ENCODE measurements at places on chromosomes 5 and 9.

- DNase-seq = peak; percentile 85
Measured at GRCh38 chr9:107989544-107989943, 500.0 kb upstream of the KLF4 start.

GRCh38 chr9:12777121-12778022, 2.6 kb downstream of the LURAP1L start:
- DNase-seq = peak; percentile 16

GRCh38 chr5:76983468-76983867, 30.6 kb downstream of the CRHBP start:
- no peak for DNase-seq

DNA sequence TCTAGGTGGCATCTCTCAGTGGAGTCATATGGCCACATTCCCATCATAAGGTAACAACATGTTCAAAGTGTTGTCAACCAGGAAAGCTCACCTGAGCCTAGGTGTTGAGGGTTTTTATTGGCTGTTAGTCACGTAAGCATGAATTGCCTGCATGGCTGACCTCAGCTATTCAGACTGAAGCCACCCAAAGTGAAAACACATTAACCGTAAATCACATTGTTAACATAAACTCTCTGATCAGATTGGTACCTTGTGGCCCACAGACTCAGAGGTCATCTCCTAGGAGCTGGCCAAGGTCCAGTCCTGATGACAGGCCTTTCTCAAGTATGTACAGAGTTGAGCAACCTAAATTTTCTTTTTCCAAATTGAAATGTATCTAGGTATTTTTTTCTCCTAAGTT, 26.7 kb downstream of the SRFBP1 start:
- DNase-seq = no peak

DNA sequence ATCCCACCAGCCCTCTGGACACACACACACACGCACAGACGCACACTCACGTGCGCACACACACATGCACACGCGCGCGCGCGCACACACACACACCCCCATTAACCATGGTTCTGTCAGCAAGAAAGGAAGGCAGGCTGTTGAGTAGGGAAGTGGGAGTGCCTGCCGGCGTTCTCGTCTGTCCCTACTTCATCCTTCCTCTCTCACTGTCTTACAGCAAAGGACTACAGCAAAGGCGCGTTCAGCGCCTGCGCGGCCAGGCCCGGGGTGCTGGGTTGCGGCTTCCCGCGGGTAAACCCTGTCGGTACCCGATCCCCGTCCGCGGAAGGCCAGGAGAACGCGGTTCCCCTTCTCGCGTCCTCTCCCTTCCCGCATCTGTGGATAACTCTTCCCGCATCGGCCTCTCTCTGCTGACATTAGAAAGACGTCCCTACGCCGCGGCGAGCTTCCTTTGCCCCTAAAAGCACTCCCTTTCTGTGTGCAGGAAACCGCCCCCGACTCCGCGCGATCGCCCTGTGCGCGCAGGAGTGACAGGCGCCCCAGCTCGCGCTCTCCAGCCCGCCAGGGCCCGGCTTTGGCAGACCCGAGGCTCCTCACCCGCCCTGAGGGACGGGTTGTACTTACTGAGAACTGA, 219.2 kb downstream of the AGTPBP1 start:
- DNase-seq = peak; percentile 48

DNA sequence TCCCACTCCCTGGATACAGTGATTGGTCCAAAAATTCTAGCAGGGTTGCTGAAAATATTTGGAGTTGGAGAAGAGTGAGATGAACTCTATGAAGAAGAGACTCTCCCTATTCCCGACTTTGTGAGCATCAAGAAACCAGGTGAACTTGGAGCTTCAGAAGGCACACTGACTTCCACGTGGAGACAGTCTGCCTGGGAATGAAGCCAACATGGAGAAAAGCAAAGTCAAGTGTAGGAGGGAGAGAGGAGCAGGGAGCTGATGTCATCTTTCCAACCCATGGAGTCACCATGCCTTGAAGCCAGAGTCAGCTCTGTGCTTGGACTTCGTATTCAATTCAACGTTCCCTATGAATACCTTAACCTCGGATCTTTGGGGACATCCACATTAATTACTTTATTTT, 125.1 kb downstream of the NPR3 start:
- DNase-seq = no peak

GRCh38 chr5:116572350-116573278, 2.0 kb downstream of the SEMA6A start:
- DNase-seq = no peak

DNA sequence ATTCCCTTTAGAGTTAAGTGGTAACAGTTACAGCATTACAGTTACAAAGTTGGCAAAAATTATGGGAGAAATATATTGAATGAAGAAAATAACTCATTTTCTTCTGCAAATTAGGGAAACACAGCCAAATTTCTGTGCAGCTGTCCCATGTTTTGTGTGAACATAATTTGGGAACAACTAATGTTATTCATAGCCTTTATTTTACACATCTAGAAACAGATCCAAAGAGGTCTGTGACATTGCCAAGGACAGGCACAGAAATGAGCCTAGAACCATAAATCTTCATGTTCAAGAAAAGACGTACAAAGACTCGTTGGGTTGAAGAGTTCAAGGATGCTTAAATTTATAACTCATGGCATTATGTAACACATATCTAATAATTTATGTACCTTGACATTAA, 114.1 kb upstream of the TXNDC8 start:
- no peak for DNase-seq

GRCh38 chr5:143585970-143586369, 182.5 kb upstream of the NR3C1 start:
- no peak for DNase-seq

DNA sequence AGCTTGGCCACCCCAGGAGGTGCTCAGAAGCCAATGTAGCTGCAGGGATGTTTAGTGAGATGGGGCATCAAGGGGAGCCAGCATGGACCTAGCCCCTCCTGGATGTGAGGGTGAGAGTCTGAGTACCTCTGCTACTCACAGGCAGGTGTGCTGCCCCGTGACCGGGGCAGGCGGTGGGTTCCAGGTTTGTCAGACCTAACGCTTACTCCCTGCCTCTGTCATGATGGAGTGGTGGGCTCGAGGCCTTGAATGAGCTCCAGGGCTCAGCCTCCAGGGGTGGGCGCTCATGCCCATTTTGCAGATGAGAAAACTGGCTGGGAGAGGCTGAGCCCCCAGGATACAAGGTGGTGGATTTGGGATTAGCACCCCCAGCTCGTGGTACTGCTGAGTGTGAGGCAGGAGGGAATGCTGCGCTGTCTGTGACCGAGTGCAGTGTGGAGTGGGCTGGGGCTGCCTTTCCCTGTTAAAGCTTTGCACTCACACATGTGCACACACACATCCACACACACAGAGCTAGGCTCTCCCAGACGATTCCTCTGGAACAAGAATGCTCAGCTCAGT, 1.5 kb downstream of the RXRA start:
- DNase-seq = no peak

- DNase-seq = no peak
Measured at GRCh38 chr5:91022518-91022917, 360.6 kb downstream of the ARRDC3 start.

- DNase-seq = no peak
Measured at GRCh38 chr5:2126512-2126911, 243.8 kb upstream of the IRX4 start.

GRCh38 chr5:52073993-52074689, 690.9 kb downstream of the ISL1 start:
- no peak for DNase-seq

- peak; percentile 46 for DNase-seq
Measured at GRCh38 chr5:37494756-37495155, 115.6 kb downstream of the WDR70 start.

- DNase-seq = no peak
Measured at GRCh38 chr5:112529525-112529924, 110.4 kb upstream of the EPB41L4A start.

GRCh38 chr5:139019880-139020279, 144.7 kb upstream of the LRRTM2 start:
- DNase-seq = no peak

GRCh38 chr5:78473751-78474150, 113.3 kb downstream of the SCAMP1 start:
- no peak for DNase-seq

GRCh38 chr5:107389130-107389774, 281.5 kb downstream of the EFNA5 start:
- peak; percentile 67 for DNase-seq

- DNase-seq = no peak
Measured at GRCh38 chr5:148760945-148761638, 65.3 kb upstream of the ADRB2 start.

DNA sequence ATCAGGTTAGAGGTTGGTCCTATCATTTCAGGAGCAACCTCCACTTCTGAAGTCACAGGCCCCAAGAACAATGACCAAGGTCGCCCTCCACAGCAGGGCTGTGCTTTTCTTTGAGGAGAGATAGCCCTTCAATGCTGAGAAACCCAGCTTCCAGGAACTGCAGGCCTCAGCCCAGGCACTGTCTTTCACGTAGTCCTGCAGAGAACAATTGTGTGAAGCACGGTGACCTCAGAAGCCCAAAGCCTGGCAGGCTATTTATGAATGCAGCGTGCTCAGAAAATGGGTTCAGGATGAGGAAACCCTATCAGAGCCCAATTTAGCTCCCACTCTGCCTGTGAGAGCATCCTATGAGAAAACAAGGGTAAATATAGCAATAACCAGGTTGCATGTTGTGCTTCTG, 388.3 kb downstream of the PLK2 start:
- DNase-seq = no peak

DNA sequence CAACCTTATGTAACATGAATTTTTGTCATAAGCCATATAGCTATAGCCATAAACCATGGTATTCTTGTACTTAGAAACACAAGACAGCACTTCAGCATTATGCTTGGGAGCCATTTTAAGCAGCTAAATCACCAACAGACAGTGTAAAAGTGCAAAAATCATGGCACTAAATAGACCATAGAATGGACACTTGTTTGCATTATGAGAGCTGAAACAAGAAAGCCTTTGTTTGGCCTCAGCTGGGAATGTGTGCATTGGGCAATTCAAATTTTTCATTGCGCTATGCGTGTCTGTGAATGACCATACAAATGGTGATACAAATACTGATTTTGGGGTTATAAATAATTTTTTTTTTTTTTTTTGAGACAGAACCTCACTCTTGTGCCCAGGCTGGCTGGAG, 23.7 kb downstream of the KDM4C start:
- DNase-seq = no peak

- DNase-seq = no peak
Measured at GRCh38 chr9:96381125-96381524, 2.4 kb downstream of the SLC35D2 start.

- DNase-seq = no peak
Measured at GRCh38 chr9:137280474-137281344, 3.2 kb downstream of the TOR4A start.

- DNase-seq = no peak
Measured at GRCh38 chr9:125739436-125739835, 7.7 kb upstream of the PBX3 start.

All from fibroblast of gingiva (primary cell).